ENCODE measurements at places on chromosomes 3 and 15.

- no peak for DNase-seq
Measured at GRCh38 chr15:26261966-26262365, 398.8 kb upstream of the ATP10A start.

- no peak for DNase-seq
Measured at GRCh38 chr15:67613708-67614107, 71.2 kb downstream of the MAP2K5 start.

- DNase-seq: no peak
Measured at GRCh38 chr3:192860454-192860853, 57.2 kb downstream of the MB21D2 start.

- no peak for DNase-seq
Measured at GRCh38 chr15:30933293-30933692, 29.6 kb downstream of the FAN1 start.

DNA sequence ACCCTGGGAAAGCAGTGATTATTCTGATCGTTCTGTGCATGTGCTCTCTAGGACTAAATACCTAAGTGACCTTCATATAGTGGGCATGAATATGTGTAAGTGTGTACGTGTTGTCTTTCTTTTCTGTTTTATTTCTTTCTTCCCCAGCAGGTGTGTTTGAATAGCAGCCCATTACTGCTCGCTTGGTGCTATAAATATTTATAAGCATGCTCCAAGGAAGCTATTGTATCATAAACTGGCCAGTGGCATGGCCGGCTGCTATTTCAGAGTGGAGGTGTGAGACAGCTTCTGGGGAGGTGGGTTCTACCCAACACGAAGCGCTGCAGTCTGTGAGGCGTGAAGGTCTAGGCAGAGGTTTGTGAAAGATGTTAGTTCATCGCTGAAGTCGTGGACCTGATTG lies 641.8 kb downstream of the NTRK3 start:
- no peak for DNase-seq

GRCh38 chr3:142523921-142524566 lies 54.5 kb downstream of the ATR start:
- DNase-seq: no peak

DNA sequence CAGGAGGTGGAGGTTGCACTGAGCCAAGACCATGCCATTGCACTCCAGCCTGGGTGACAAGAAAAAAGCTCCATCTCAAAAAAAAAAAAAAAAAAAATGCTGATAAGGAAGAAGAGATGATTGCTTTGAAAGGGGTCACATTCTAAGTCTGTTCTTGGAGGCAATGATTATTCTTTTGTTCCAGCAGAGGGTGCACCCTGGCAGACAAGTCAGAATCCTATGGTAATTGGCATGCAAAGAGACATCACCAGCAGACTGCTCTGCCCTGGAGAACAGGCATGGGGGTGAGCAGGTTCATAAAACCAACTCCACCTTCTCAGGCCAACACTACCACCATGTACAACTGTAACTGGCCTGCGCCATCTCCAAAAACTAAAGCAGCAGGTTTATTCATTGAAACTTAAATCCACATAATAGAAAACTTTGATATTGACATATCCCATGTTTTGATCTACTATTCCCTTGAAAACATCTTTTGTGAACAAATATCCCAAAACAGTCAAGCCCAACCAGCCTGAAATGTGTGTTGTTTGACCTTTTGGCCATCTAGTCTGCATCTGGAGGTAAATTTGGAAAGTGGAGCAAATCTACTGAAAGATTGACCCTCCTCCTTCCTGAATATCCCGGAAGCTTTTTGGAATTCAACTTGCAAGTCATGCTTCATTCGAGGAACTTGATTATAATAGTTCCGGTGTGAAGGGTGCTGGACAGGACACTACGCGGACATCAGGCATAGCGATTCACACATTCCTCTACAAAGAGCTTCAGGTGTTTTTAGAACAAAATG lies 100.3 kb downstream of the MECOM start:
- no peak for DNase-seq

DNA sequence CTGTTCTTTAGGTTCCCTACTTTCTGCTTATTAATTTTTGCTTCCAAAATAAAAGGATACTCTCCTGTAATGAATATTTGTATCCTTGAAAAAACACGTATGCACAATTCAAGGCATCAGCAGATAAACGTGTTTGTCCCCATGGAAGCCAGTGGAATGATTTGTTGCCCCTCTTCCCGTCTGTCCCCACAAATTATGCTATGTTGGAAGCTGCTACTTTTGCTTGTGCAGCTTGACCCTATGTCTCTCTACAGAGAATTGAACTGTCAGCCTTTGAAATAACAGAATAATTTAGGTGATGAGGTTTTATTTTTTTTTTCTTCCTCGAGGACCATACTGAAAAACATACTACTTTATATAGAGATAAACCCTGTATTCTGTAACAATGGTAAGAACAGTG lies 401.5 kb upstream of the GOLIM4 start:
- no peak for DNase-seq

GRCh38 chr3:126607214-126607908 lies 47.6 kb downstream of the TXNRD3 start:
- DNase-seq: no peak

DNA sequence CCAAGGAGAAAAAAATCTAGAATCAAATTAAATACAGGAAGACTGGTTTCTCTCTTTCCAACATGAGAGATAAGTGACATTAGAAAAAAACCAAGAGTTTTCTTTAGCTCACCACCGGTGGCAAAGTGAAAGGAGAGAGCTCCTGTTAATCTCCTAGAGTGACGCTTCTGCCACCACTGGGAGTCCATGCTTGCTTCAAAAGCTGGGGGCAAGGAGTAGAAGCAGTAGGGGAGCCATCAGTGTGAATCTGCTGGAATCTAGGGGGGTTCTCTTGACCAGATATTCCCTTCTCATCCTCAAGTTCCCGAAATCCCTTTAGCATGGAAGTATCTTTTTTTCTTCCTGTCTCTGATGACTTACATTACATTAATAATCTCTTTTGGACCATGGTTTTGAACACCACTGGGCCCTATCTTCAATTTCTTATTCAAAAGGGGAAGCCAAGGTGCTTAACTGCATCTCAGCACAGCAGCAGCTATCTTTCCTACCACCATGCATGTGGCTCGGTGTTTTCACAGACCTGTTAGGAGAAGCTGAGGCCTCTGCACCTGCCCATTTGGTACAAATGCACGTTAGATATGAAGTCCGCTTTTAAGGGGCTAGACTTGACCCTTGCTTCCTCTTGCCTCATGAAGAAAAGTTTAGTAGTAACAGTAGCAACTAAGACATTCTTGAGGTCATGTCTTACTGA lies 6.6 kb upstream of the ICE2 start:
- no peak for DNase-seq

GRCh38 chr15:93154666-93155065 lies 65.7 kb upstream of the RGMA start:
- DNase-seq: no peak

GRCh38 chr15:38860674-38861073 lies 296.1 kb upstream of the RASGRP1 start:
- DNase-seq: no peak

GRCh38 chr3:72517336-72517735 lies 330.9 kb downstream of the SHQ1 start:
- no peak for DNase-seq

- peak; percentile 77 for DNase-seq
Measured at GRCh38 chr3:134312873-134313846, 61.1 kb downstream of the AMOTL2 start.

- no peak for DNase-seq
Measured at GRCh38 chr3:149820183-149820582, 7.2 kb downstream of the RNF13 start.

DNA sequence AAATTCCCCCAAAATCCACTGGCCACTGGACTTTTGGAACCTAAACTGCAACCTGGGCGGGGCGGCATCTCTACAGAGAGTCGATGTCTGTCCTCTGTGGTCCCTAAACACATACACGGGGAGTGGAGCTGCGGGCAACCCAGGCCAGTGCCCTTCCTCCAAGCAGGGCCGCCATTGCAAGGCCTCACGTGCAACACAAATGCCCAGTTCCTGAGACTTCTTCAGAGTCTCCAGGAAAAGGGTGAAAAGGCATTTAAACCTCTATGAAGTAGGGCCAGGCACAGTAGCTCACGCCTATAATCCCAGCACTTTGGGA lies 4.9 kb downstream of the MUC4 start:
- DNase-seq: no peak

- DNase-seq: no peak
Measured at GRCh38 chr3:37014620-37015019, 21.3 kb downstream of the MLH1 start.

GRCh38 chr3:145094355-145094941 lies 1066.5 kb downstream of the PLOD2 start:
- no peak for DNase-seq

DNA sequence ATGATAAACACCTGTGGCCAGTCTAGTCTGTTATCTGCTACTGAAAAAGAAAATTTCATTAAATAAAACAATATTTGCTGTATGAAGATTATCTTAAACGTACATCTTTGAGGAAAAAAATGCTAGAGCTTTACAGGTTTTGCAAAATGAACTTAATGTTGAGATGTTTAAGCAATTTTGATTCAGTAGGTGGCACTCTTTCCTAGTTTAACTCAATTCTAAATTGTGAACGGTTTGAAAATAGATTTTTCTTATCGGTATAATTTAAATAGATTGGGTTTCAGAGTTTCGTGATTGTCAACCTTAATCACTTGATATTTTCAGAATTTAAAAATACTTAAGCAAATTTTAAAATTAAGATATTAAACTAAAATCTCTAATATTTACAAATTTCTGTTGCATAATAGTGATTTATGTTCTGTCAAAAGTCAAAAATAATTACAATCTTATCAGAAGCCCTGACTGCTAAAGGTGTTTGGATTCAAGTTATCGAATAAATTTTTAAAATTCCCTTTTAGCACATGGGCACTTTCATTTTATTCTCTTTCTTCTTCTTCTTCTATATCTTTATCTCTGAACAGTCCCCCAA lies 7.0 kb upstream of the RNF111 start:
- no peak for DNase-seq

DNA sequence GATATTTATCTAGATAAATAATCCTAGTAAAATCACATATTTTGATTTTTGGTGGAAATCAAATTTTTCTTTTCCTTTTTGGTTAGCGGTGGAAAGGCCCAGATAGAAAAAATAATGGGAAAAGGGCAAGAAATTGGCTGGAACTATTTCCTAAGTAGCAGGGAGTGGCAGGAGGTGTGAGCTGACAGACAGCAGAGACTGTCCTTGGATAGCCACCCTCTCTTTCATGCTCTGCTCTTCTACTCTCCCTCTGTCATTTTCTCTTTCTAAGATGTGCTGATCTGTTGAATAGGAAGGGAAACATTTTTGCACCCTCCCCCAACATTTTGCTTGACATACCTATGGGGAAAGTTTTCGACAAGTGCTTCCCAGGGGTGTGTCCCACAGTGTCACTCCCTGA lies 18.9 kb upstream of the ONECUT1 start:
- no peak for DNase-seq

DNA sequence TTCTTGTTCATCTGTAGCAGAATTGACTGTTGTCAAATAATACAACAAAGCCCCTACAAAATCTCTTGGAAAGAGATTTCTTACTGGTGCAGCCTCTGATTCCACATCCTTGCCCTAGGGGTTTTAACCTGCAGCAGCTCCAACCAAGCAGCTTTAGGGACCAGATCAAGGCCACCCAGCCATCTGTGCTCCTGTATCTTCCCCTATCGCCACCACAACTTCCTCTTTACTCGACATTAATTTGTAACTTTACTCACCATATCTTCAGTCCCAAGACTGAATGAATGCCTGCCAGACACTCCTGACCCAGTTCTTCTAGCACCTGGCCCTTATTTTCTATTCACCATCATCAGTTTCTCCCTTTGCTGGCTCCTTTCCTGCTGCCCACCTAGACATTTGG lies 156.6 kb upstream of the IL12A start:
- DNase-seq: no peak

- DNase-seq: no peak
Measured at GRCh38 chr3:55118451-55118850, 190.6 kb upstream of the LRTM1 start.

GRCh38 chr3:134350266-134350665 lies 24.0 kb downstream of the AMOTL2 start:
- DNase-seq: no peak

GRCh38 chr3:159257954-159258353 lies 456.1 kb downstream of the MFSD1 start:
- no peak for DNase-seq

- peak; percentile 67 for DNase-seq
Measured at GRCh38 chr3:9808345-9809037, 1.6 kb upstream of the TTLL3 start.

GRCh38 chr3:100698736-100699135 lies 10.6 kb upstream of the TFG start:
- no peak for DNase-seq

- no peak for DNase-seq
Measured at GRCh38 chr3:171345107-171345843, 114.9 kb downstream of the TNIK start.

DNA sequence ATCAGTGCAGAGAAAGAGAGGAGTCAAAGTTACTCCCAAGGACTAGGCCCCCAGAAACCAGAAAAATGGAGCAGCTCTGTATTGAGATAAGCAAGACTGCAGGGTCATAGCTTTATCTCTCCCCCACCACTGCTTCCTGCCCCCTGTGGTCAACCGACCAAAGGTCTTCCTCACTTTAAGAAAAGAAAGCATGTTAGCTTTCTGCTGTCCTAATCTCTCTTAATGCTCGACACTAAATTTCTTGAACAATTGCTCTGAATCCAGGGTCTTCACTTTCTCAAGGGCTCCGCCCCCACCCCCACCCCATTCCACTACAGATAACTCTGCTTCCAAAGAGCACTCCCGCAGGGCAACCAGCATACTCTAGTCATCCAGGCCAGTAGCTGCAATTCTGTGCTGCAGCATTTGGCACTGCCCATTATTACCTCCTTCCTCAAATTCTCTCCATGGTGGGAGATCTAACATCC lies 31.9 kb downstream of the TNIK start:
- no peak for DNase-seq

DNA sequence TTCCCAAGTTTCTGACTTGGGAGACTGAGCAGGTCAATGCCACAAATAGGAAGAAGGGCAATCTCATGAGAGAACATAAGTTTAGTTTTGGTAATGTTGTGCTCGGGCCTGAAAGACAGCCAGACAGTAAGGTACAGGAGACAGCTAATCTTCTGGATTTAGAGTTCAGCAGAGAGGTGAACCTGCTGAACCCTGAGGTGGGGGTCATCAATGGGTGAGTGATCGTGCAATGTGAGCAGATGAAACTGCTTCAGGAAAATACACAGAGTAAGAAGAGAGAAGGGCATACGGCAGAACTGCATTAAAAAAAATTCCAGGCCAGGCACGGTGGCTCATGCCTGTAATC lies 23.3 kb downstream of the RUBCN start:
- no peak for DNase-seq

DNA sequence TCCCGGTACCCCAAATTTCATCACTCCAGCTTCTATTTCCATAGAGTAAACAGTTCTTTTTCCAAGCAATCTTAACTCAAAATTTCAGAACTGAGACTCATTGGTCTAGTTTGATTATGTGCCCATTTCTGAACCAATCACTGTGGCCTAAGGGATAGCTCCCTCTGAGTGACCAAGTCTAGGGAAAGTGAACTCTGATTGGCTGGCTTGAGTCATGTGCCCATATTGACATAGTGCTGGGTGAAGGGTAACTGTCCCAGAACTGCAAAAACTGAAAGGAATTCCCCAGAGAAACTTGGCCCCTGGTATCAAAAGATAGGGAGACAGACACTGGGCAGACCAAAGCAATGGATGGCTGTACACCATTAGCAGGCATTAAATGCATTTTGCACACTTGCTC lies 171.2 kb upstream of the WNT5A start:
- DNase-seq: no peak
